Activated CD4-positive, alpha-beta T cell treated with anti-CD3 and anti-CD28 coated beads, Interleukin-2, amount 10 ng/mL, durations not matched to agents 24 days and 14 days (primary cell): ENCODE measurements at places on chromosomes 2 and 18. TPM values are rescaled to one million over a fixed set of nuclear protein-coding genes. Genes with fewer than 3 reads are reported as not detected.

GRCh38 chr2:38556006-38556801 is 46.5 kb downstream of the HNRNPLL start:
- DNase-seq, result no peak

GRCh38 chr2:201441409-201441808 is 9.8 kb downstream of the TRAK2 start:
- no peak for DNase-seq

- DNase-seq, result no peak
Observed at GRCh38 chr2:29660201-29660600, 261.2 kb downstream of the ALK start.

Gene LOXHD1
- total RNA-seq, result not detected in 2 replicates

DNA sequence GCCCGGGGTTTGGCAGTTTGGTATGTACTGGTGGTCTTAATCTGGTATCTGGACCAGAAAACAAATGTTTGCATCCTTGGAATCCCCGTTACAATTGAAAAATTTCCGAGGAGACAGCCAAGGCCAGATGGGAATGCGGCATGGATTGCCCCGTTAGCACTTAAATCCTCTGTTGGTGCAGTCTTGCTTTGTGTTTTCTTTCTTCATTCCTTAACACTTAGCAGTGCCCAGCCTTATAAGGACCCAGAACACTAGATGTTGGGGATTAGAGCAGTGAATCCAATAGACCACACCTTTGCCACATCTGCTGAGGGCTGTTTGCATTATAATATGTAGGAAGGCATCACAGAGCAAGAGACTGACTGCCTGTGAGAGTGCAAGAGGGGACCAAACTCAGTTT is 12.8 kb upstream of the ZNF532 start:
- DNase-seq, result no peak

GRCh38 chr2:98498703-98499440 is 54.2 kb downstream of the INPP4A start:
- DNase-seq, result no peak

DNA sequence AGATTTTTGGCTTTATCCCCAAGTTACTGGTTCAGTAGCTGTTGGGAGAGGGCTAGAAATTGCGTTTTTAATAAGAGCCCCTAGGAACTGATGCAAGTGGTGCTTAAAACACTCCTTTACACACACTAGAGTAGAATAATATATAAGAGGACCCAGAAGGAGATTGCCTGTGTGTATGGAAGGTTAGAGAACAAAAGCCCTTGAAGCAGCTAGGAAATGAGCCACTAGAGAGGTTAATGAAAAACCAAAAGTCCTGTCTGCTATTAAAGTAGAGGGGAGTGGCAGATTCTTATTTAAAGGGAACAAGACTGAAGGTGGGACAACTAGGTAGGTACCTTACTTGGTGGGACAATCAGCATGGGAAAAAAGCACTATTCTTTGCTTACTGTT is 14.4 kb upstream of the SLC39A10 start:
- peak; percentile 31 for DNase-seq

DNA sequence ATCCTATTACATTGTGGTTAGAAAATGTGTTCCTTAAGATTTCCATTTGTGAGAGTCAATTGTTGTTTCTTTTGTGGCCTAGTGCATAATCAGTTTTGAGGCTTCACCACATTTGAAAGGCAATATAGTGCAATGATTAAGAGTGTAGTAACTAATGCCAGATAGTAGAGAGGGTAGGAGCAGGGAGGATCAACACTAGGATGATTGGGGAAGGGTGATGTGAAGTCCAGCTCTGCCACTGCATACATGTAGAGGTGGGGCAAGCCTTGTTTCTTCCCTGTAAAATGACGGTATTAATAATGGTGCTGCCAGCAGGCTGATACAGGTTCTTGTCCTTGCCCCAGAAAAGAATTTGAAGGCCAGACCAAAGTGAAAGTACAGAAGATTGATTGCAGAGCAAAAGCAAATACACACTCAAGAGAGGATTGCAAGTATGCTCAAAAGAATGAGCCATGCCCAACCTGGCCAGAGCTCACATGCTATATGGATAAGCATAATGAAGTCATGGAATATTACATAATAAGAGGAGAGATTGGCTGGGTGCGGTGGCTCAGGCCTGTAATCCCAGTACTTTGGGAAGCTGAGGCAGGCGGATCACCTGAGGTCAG is 8.0 kb downstream of the SP100 start:
- DNase-seq, result no peak

Gene USP40
- total RNA-seq, result 11.3 and 12.8 TPM in 2 replicates

DNA sequence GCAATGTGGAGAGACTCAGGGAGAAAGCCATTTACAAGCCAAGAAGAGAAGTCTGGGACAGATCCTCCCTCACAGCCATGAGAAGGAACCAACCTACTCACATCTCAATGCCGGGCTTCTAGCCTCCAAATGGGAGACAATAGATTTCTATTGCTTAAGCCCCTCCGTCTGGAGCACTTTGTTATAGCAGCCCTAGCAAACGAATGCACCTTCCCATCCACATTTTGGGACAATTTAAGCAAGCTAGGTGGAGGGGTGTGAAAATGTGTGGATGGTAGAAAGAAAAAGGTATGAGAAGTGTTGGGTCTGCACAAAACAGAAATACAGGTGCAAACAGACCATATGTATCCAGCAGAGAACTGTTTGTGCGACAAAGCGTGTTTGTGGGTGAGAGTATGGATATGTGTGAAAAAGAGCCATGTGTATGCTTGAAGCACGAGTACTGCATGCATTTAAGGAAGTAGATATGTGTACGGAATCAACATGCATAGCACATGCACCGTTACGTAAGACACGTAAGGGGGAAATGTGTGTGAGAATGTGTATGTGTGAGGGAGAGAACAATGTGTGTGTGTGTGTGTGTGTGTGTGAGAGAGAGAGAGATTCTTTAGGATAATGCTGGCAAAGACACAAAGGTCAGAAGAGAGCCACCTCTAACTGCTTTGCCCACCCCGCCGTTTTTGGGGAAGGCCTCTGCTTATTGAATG is 13.1 kb upstream of the E2F6 start:
- DNase-seq, result no peak

GRCh38 chr2:70280242-70280798 is 13.2 kb downstream of the SNRPG start:
- DNase-seq, result no peak

DNA sequence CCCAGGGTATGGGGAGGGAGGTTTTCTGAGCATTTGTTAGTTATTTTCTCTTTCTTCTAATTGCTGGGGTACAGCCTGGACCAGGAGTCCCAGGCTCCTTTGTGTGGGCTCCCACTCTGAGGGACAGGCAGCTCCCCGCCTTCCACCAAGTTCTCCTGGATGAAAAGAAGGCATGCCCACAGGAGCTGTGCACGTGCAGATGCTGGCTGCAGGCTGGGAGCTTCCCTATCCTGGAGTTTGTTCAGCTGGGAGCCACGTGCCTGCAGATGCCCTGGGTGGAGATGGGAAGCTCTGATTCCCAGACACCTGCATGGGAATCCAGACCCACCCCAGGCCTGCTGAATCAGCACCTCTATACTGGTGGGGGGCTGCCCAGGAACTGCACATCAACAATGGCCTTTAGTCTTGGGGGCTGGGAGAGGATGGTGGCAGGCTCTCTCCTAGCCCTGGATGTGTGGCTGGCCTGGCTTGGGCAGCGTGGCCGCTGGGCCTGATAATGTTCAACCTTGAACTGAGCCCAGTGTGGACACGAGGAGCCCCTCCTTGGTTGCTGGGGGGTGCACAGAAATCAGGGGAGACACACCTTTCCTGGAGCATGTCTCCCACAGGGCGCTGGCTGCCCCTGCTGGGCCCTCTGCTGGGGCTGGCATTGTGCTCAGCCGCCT is 233.6 kb upstream of the HS6ST1 start:
- no peak for DNase-seq

DNA sequence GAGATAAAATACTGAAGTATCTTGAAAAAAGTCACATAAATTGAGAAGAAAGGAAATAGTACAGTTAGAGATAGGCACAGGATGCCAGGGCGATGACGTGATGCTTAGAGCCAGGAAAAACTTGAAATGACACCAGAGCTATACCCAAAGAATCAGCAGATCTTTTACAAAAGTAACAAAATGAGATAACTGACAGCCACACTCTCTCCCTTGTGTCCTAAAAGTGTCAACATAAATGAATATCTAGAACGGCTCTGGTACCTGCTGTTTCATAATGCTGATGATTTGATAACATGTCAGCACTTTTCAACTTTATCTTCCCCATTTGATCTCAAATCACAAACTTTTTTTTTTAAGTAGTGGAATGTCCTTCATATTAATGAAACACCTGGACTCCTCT is 45.6 kb upstream of the ZC3H15 start:
- DNase-seq, result no peak

Gene CYRIA
- total RNA-seq, result 1.7 and 1.8 TPM in 2 replicates

Gene KCNS3
- total RNA-seq, result not detected in 2 replicates

DNA sequence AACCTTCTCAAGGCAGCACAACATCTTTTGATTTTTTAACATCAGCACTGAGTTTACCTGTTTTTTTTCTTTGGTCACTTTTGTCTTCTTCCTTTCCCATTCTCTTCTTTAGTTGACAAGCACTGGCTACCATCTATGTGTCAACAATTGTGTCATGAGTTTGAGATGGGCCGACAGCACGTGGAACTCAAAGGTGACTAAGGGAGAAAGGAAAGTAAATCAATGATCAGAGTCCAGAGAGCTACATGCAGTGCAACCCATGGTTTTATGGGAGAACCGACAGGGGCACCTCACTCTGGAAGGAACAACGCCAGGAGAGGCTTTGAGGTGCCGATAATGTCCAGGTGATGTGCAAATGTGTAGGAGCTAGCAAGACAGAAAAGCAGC is 755.5 kb downstream of the RNF144A start:
- peak; percentile 64 for DNase-seq

- peak; percentile 91 for DNase-seq
Observed at GRCh38 chr2:96869822-96870625, at the start of gene SEMA4C. SEMA4C (minus strand) TSS chr2:96870080; CDS start chr2:96867886, 2,194 bp downstream.

Gene TUBB8B
- total RNA-seq, result not detected in 2 replicates

- no peak for DNase-seq
Observed at GRCh38 chr2:176432434-176432833, 163.2 kb downstream of the MTX2 start.

Gene SRD5A2
- not detected in 2 replicates for total RNA-seq

DNA sequence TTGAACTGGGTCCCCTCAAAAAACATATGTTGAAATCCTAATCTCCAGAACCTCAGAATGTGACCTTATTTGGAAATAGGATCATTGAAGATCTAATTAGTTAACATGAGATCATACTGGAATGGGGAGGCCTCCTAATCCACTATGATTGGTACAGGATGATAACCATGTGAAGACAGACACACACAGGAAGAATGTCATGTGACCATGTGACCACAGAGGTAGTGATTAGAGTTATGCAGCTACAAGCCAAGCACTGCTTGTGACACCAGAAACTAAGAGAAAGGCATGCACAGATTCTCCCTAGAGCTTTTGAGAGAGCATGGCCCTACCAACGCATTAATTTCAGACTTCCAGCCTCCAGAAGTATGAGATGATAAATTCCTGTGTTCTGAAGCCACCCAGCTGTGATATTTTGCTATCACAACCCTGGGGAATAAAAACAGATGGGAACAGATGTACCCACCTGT is 47.0 kb upstream of the TGIF1 start:
- peak; percentile 60 for DNase-seq

Gene LNPK
- total RNA-seq, result 46.3 and 47.8 TPM in 2 replicates

Gene FAP
- not detected in 2 replicates for total RNA-seq

DNA sequence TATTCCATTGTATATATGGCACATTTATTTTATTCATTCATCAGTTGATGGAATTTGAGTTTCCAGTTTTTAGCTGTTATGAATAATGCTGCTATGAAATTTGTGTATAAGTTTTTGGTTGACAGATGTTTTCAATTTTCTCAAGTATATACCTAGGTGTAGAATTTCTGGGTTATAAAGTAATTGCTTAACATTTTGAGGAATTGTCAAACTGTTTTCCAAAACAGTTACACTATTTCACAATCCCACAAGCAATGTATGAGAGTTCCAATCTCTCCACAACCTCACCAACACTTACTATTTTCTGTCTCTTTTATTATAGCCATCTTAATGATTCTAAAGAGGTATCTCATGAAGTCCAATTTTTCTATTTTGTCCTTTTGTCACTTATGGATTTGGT is 12.5 kb upstream of the WDSUB1 start:
- DNase-seq, result no peak
